ENCODE measurements at places on chromosomes 16 and 17.

GRCh38 chr16:69754143-69754468, 620 bp downstream of the NOB1 start:
- DNase-seq: no peak

GRCh38 chr16:14289692-14290340, 218.7 kb downstream of the MRTFB start:
- DNase-seq: peak; percentile 8

DNA sequence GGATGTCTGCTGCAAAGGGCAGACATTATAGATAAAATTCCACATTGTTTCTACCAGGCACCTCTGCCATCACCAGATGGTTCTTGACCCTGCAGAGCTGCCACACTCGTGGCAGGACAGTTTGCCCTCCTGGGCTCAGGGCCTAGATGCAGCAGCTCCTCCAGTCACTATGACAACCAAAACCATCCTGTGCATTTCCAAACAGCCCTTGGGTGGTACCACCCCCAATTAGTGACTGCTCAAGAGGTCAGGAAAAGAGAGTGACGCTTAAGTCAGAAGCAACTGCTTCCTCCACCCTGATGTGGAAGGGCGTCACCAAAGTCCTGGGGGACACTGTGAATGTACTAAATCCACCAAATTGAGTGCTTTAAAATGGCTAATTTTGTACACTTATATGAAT, 109.2 kb downstream of the C16orf95 start:
- peak; percentile 70 for DNase-seq

- peak; percentile 51 for DNase-seq
These were observed 917 bp downstream of the YWHAE start for GRCh38 chr17:1398931-1399678.

GRCh38 chr16:86911437-86911958, 333.1 kb downstream of the FOXL1 start:
- no peak for DNase-seq

DNA sequence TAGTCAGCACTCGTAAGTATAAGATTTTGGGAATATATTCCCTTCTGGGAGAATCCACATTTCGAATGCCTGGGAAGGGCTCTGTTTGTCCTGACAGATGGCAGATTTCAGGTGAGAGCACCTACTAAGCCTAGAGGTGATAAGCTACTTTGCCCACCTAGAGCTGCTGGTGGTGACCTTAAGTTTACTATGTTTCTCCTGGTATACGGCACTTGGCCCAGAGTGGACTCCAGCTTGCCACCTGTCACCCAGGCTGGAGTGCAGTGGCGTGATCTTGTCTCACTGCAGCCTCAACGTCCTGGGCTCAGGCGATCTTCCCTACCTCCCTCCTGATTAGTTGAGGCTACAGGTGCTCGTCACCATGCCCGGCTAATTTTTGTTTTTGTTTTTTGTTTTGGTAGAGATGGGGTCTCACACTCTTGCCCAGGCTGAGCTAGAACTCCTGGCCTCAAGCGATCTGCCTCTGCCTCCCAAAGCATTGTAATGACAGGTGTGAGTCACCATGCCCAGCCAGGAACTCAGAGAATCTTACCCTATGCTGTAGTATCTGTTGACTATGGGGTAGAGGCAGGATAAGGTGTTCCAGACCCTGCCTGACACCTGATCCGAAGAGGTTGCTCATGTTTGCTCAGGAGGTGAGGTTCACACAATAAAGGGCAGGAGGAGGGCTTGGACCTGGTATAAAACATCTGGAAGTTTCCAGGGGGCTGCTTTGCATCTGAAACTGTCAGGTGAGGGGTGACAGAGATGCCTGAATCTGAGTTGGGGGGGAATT, at the start of gene ZG16:
Gene ZG16 (plus strand): TSS at position 681 of the 775 bp plus-strand sequence. CDS start 1,011 bp downstream, outside the sequence.
- no peak for DNase-seq

- no peak for DNase-seq
These were observed 54.1 kb upstream of the FASN start for GRCh38 chr17:82152114-82152513.

GRCh38 chr17:81527591-81528383, at the start of gene FSCN2:
TSS of gene FSCN2 (plus strand) at chr17:81528377. CDS start at chr17:81528532, 155 bp downstream.
- no peak for DNase-seq

DNA sequence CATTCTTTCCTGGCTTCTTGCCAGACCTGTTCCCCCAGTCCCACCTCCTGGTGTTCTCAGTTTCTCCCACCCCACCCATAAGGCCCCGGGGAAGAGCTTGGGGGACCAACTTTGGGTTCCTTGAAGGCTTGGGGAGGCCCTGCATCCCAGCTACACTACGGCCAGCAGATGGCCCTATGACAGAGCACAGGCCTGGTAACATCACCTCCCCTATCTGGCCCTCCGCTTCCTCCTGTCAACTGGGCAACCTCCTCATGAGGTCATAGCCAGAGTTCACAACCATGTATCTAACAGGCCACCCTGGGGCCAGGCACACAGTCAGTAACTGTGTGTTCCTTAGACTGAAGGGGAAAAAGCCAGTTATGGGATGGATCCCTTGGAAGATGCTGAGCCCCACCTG, 31.4 kb downstream of the MYO15A start:
- DNase-seq: peak; percentile 10

DNA sequence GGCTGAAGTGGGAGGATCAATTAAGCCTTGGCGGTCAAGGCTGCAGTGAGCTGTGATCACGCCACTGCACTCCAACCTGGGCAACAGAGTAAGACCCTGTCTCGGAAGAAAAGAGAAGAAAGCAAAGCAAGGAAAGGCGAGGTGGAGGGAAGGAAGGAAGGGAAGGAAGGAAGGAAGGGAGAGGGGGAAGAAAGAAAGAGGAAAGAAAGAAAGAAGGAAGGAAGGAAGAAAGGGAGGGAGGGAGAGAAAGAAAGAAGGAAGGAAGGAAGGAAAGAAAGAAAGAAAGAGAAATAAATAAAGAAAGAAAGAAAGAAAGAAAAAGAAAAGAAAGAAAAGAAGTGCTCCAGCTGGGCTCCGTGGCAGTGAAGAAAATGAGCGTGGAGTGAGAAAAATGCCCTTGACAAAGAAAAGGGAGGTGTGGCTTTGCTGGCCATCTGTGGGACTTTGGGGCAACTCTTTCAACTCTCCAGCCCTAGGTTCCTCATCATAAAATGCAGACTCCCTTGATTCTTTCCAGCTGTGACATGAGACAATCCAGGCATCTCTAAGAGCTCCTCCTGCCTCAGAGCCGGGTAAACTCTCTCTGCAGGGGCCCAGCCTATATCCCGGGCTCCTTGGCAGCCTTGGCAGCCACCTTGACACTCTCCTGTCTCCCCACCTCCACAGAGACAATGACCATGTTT, 2.4 kb downstream of the GSDMA start:
- no peak for DNase-seq

DNA sequence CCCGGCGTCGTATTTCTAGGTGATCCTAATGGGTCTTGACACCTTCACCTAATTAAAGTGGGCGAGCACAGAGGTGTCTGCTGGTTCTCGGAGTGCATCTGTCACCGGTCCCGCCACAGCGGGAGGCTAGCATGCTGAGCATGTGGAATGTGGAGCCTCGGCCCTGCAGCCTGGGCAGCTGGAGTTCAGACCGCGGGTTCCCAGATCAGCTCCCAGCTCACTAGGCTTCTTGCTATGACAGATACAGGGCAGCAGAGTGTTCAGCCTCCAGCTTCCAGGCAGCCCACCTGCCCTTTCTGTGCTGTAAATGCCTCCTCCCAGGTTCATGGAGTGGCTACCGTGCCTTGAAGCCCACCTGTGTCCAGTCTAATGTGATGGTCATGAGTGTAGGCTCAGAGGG, 166.7 kb downstream of the CPPED1 start:
- DNase-seq: no peak

GRCh38 chr17:38341035-38341721, 2.6 kb downstream of the GPR179 start:
- no peak for DNase-seq

- DNase-seq: peak; percentile 69
These were observed 44.0 kb downstream of the SOST start for GRCh38 chr17:43714465-43715149.

Data from AG10803 (cell line).